ENCODE measurements at places on chromosomes 16 and 17.

- DNase-seq, result no peak
These were observed 73.8 kb downstream of the CMIP start for GRCh38 chr16:81518439-81518757.

GRCh38 chr16:9308356-9308801, 216.9 kb downstream of the HAPSTR1 start:
- DNase-seq, result peak; percentile 64

DNA sequence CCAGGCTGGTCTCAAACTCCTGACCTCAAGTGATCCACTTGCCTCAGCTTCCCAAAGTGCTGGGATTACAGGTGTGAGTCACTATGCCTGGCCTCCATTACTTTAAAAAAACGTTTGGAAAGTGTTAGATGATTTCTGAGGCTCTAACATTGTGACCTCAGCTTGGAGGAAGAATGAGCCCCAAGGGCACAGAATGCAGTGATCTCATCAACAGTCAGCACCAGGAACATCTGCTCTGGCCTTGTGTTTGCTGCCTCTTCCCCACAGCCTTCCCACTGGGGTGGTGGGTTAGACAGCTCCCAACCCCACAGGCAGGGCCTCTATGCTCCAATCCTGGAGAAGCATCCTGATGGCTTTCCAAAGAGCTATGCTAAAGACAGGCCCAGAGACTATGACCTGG, 37.7 kb upstream of the SREBF1 start:
- DNase-seq, result no peak

DNA sequence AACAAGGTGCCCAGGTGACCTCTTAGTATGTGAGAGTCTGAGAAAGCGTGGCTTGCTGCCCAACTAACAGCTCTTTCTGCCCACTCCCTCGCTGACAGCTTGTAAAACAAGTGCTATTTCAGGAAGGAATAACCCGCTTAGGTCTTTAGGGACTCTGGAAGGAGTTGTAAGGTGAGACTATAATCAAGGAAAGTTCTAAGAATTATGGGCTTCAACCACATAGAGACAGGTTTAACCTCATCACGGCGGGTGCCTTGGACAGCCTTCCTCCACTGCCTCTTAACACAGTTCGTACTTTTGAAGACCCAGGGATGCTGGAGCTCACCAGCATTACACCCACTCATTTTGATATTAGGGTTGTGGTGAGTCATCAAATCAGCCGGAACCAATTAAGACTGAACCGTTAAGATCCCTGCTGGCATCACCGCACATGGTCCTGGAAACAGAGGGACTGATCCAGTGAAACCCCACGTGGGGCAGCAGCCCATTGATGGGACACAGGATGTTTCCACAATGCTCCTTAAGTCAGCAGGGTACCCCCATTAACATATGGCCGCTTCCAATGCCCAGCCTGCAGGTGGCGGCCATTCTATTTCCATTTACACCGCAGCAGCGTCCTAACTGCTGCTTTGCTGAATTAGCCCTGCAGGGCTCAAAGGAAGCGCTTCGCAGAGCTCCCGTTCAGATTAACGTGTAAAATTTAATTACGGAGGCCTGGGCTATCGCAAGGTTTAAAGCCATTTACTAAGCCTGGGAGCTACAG, 176.6 kb upstream of the SDK2 start:
- DNase-seq, result no peak

GRCh38 chr17:70478902-70479301, 309.6 kb downstream of the KCNJ2 start:
- no peak for DNase-seq

GRCh38 chr16:51445250-51445649, 294.2 kb upstream of the SALL1 start:
- no peak for DNase-seq

GRCh38 chr16:4114257-4115208, 1.7 kb downstream of the ADCY9 start:
- no peak for DNase-seq

- DNase-seq, result no peak
These were observed 152.7 kb upstream of the ERCC4 start for GRCh38 chr16:13767215-13767614.

GRCh38 chr17:80941743-80942422, 49.8 kb upstream of the CHMP6 start:
- no peak for DNase-seq

GRCh38 chr17:8849311-8850041, 18.0 kb downstream of the PIK3R6 start:
- no peak for DNase-seq

DNA sequence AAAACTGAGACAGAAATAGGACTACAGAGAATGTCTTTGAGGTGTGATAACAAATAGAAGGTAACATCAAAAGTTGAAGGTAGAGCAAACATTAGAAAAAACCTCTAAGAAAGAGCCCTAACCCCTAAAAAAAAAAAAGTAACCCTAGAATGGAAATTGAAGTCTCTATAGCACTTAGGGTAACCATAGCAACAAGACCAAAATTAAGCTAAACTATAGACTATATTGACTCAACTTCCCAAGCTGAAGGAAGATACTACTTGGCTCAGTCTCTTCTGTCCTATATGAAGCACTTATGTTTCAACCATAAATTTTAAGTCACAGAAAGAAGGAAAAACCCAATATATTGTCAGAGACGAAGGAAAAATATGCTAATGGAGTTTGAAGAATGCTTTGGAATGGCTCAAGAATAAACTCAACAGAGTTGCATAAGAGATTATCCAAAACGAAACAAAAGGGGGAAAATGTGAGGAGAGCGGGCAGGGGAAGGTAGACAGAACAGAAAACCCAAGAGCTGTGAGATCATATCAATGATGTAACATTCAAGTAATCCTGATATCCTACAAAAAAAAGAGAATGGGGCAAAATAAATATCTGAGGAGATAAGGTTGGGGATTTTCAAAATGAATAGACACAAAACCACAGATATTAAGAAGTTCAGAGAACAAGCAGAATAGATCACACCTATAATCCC, 88.4 kb downstream of the USP32 start:
- DNase-seq, result no peak

DNA sequence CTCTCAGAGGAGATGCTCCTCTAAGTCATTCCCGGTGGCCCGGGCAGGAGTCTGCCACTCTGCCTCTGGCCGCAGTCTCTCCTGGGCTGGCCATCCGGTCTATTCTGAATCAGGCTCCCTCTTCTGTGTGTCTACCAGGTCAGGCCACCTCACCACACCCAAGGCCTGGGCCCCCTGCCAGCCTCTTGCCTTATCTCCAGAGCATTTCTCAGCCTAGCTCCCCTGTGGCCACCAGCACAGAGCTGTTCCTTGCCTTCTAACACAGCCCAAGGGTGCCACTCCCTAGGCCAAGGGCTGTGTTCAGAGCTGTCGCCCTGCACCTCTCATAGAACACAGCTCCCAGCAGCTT, 55.3 kb downstream of the MYO18A start:
- no peak for DNase-seq

- no peak for DNase-seq
These were observed 33.0 kb upstream of the PRKCB start for GRCh38 chr16:23802776-23803175.

- DNase-seq, result peak; percentile 52
These were observed at the start of gene GAN for GRCh38 chr16:81314603-81315270. Gene GAN (plus strand): TSS chr16:81314962. CDS start chr16:81315114, 152 bp downstream.

- DNase-seq, result no peak
These were observed 27.8 kb downstream of the CYB5D2 start for GRCh38 chr17:4170639-4171280.

GRCh38 chr17:77395501-77396048, 254.8 kb downstream of the SEC14L1 start:
- no peak for DNase-seq

- DNase-seq, result no peak
These were observed 17.3 kb upstream of the TBKBP1 start for GRCh38 chr17:47676510-47677165.

DNA sequence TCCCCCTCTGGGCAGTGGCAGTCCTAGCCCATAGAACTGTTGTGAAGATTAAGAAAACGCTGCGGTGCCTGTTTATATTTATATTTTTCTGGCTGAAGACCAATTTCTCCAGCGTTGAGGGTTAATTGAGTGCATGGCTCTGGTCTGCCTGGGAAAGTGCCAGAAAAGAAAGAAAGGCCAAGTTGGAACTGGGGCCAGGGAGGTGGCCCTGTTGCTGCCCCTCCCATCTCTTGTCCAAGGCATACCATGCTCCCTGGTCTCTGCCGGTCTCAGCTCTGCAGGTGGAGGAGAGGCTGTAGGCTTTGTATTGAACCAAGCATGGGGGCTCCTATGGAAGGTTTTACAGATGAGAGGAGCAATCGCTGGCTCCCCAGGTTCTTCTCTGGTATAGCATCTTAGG, 124.7 kb downstream of the MGAT5B start:
- no peak for DNase-seq

- DNase-seq, result peak; percentile 96
These were observed 1.2 kb upstream of the SPAG9 start for GRCh38 chr17:51121620-51122472.

DNA sequence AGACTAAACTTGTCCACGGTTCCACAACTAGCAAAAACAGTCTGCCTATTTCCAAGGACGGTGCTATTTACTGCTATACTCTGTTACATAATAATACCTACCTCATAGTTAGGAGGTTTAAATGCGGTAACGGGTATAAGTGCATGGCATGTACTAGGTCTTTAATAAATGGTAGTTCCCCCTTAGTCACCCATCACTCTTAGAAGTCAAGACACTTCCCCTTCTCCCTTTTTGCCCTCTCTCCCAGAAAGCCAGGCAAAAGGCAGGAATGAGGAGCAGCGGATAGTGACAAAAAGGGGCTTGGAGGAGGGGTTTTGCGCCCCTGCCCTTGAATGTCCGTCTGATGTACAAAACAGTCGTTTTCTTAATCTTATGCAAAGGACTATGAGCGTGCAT, 1.1 kb upstream of the LSM12 start:
- DNase-seq, result no peak

DNA sequence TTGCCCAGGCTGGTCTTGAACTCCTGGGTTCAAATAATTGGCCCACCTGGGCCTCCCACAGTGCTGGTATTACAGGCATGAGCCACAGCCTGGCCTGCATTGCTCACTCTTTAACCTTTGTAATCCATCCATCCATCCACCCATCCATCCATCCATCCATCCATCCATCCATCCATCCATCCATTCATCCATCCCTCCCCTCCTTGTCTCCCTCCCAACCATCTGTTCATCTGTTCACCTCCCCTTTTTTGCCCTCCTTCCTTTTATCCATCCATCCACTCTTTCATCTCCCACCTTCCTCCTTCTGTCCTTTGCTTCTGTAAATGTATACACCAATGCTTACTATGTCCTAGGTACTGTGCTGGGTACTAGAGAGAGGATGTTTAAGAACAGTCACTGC, 65.5 kb downstream of the CDK5R1 start:
- DNase-seq, result no peak

DNA sequence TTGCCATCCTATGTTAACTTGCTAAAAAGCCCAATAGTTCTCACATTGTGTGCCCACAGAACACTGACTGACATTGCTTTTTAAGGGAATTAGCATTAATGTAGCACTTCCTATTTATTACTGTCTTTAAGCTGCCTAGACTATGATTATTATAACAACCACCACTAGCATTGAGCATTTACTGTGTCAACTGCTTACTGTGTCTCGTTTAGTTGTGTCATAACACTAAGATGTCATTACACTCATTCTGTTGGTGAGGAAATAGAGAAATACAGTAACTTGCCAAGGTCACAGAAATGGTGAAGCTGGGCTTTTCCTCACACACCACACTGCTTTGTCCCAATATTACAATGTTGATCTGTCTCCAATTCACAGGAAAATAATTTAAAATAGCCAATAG, 30.2 kb downstream of the TRIM25 start:
- DNase-seq, result no peak

GRCh38 chr17:9241371-9241712, 220.0 kb downstream of the NTN1 start:
- DNase-seq, result no peak

DNA sequence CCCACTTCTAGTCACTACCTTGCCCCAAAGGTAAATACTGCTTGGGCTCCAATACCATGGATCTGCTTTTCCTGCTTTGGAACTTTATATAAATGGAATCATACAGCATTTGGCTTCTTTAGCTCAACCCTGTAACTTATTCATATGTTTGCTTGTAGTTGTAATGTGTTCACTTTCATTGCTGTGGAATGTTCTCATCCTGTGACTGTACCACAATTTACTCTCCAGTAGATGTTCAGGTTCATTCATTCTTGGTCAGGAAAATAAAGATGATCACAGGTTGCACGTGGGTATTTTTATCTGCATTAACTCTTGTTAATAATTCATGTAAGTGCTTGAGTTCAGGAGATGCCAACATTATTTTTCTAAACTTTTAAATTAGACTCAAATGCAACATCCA, 6.7 kb upstream of the BEAN1 start:
- DNase-seq, result peak; percentile 69

- DNase-seq, result no peak
These were observed 276.5 kb downstream of the XYLT1 start for GRCh38 chr16:17194190-17194780.

DNA sequence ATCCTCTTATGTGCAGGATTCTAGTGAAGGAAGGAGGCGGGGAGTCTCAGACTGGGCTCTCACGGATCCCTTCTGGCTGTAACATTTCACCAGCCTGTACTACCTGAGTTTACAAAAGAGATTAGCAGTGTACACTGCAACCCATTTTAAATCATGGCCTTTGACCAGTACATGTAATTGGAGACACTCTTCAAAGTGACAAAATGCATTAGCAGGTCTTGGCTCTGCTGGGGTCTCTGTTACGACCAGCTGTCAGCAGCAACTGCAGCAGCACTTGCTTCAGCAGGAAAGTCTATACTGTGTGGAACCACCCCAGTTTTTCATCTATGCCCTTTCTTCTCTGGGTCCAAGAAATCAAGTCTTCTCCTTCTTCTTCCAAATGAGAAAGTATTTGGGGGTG, 322.8 kb upstream of the ASIC2 start:
- no peak for DNase-seq

- DNase-seq, result no peak
These were observed 2.1 kb upstream of the UNC119 start for GRCh38 chr17:28554565-28554964.

DNA sequence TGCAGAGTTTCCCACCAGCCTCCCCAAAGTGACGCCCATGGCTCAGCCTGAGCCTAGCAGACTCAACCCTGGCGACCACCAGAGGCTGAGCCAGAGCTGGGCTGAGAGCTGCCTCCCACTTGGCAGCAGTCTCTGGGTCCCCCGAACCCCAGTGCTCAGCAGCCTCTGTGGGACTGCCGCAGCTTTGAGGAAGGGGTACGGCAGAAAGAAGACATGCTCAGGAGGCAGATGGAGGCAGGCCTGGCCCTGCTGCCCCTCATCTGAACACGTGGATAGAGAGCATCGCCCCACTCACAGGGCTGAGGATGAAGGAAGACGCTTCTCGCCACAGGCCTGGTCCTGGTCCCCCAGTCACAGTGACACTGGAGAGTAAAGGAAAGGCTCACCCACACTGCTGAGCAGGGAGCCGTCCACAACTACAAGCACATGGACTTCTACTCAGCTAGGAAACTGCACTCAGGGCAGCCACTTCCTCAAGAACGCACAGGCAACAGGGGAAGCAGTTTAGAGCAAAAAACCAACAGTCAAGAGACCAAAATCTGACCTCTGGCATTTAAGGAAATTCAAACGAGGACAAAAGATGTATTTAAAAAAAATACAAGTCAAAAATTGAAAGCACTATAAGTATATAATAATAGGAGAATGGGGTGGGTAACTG, 45.2 kb upstream of the GSG1L start:
- DNase-seq, result no peak
